MG63 (cell line): ENCODE measurements at places on chromosomes 11 and 22.

DNA sequence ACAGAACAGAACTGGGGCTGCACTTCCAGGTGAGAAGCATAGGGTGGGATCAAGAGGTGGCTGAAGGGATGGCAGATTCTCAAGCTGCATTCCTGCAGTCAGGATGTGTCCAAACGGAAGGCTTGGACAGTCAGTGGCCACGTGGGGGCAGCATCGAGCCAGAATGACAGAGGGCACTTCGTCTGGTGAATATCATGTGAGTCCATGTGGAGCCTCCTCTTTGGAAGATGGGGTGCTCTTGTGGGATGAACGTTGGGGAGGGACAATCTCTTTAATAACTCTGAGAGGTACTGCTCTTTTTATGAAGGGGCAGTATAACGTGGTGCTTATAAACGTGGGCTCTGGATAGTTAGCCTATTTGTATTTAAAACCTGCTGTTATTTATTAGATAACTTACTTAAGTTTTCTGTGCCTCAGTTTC is 154.9 kb upstream of the NAV2 start:
- peak; percentile 62 for DNase-seq

DNA sequence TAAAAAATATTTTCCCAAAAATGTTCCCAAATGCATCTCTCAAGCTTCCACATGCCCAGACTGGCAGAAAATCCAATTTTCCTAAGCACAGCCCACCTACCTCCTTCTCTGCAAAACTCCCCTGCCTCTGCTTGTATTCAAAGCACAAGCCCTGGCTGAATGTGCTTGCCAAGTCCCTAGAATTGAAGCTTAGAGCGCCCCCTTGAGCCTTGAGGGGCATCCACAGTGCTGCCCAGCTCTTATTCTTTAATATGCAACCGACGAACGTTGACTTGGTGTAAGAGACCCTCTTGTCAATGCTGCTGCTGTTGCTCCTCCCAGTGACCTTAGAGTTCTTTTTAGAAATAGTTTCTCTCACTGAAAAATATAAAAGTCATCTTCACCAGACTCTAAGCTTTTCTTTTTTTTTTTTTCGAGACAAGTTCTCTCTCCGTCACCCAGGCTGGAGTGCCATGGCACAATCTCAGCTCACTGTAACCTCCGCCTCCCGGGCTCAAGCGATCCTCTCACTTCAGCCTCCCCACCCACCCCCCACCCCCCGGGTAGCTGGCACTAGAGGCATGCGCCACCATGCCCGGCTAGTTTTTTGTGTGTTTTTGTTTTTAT is 63.5 kb upstream of the CAPRIN1 start:
- peak; percentile 60 for DNase-seq

DNA sequence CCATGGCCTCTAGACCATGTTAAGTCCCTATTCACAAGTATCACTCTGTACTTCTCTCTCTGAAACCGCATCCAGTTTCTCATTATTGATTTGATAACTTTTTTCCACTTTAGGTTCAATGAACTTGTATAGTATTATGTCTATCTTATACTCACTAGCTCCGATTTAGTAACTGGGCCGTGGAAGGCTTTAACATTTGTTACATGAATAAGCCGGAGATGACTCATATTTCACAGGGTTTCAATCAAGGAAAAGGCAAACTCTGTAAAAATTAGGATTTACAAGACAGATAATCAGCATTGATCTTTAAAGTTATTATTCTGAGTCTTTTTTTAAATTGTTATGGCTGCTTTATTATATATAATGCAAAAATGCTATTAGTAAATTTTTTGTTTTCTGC is 662.2 kb upstream of the CNTN5 start:
- DNase-seq: no peak

DNA sequence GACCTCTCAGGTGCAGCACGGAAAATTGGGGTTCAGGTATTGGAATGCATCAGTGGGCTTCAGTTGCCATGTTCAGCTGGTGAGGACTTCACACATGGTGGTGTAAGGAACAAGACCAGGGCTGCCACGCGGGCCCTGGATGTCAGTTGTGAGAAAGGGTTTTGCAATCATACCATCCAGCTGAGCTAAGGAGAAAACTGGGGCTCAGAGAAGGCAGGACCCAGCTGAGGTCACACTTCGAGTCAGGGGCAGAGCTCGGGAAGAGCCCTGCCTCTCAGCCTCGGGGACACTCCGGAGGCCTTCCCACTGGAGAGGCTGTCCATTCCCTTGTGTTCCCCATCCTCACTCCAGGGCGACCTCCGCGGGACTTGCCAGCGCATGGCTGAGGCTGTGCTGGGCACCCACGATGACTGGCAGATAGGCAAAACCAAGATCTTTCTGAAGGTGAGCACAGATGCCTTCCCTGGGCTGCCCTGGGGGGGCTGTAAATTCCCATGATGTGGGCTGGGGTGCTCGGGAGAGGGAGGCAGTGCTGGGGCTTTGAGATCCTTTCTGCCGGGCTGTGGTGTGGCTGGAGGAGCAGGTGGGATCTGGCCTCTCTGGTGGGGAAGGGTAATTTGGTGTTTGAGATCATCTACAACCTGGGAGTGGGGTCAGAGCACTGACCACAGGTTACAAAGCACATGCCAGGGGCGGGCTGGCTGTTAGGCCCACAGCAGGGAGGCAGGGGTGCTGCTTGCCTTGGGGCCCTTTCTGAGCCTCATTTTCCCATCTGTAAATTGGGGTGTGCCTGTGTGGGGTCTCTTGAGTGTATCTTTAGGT is 47.2 kb downstream of the MYO7A start:
- no peak for DNase-seq

- DNase-seq: no peak
These were observed 29.2 kb downstream of the NF2 start for GRCh38 chr22:29632672-29633071.
